ENCODE measurements at places on chromosomes 4 and X.

- no peak for DNase-seq
These were observed 9.8 kb downstream of the ANKRD17 start for GRCh38 chr4:73248821-73249220.

GRCh38 chr4:32061916-32062315 lies 1341.7 kb downstream of the PCDH7 start:
- no peak for DNase-seq

- DNase-seq = no peak
These were observed 363.5 kb upstream of the EMCN start for GRCh38 chr4:100881283-100881682.

- DNase-seq = no peak
These were observed 142.9 kb upstream of the MBNL3 start for GRCh38 chrX:132631579-132632232.

DNA sequence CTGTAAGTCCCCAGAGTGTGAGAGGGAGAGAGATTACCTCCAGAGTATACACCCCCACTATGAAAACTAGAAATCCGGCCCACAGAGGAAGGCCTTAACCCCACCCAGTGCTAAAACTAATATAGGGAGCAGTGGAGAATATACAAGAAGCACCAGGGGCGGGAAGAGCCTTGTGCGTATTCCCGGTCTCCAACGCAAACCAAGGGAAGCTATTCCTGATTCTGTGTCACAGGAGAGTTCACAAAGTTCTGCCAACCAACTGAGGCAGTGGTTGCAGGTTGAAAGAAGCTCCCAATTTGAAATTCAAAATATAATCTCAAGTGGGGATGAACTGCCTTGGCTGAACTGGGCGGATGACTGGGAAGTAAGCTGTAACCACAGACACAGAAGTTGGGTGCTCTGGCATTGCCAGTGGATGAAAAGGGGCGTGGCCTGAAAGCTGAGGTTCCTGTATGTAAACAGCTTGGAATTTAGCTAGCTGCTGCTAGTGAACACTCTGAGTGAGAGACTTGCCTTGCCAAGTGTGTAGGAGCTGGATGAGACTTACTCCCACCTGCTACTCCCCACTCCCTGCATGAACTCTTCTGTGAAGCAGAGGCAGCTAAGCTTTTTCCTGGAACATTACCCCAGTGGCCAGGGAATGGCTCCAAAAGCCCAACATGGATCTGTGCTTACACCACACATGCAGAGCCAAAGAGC lies 32.7 kb downstream of the ELF2 start:
- DNase-seq = no peak

DNA sequence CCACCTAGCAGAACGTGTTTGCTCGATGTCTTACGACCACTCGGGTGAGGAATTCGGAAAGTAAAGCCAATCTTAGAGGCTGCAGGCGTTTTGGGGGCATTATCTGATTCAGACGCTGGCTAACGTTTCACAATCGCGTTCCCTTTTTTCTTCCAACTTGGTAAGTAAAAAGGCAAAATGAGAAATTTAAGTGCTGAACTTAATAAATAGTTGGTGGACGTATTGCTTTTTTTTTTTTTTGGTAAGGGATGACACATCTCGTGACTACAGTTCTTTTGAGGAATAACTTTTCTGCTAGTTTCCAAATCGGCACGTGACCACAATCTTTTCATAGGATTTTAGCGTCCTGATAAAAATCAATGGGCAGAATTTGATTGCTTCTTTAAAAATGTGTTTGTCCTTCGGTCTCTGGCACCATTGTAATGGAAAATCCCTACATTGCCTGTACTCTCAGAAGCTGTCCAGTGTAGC lies 848 bp downstream of the RAB9A start:
- DNase-seq = no peak

GRCh38 chr4:168154546-168155277 lies 62.4 kb downstream of the ANXA10 start:
- no peak for DNase-seq

DNA sequence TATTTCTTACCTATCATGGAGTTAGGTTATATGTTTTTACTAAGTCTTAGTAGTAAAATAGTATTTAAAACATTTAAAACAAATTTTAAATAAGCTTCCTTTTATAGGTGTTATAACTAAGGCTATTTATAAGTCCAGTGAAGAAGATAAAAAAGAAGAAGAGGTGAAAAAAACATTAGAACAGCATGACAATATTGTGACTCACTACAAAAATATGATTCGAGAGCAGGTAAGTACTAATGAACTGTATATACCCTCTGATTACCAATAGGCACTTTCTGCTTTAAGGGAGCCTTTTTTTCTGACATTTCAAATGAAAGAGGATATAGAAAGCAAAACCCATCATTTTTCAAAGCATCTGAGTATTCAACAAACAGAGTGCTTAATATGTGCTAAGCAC lies 76.6 kb downstream of the USO1 start:
- DNase-seq = no peak

- peak; percentile 65 for DNase-seq
These were observed at the start of gene NDUFC1 for GRCh38 chr4:139301821-139302611. TSS of gene NDUFC1 (minus strand) at chr4:139302477. CDS start at chr4:139295798, 6,679 bp downstream.

DNA sequence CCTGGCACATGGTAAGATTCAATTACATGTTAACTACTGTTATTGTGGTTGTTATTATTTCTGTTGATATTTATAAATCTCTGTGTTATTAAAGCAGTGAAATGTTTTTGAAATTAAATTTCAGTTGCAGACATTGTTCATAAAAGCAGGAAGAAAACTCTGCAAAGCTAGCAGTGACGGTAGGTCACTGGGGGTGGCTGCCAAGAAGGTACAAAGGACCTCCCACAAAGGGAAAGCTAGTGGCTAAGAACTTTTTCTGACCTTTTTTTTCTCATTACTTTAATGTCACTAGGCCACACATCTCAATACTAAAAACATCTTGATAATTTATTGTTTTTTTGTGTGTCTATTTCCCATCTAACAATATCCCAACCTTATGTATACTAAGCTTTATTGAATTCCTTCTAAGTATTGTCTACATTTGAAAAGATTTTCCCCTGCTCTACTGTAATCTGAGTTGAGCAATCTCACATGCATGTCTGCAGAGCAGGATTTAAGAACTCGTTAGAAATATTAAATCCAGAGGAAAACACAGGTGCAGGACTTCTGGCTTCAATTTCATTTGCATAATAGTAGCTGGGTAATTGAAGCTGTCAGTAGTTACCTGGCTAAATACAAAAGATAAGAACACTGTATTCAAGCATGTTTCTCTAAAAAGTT lies 197.3 kb downstream of the CFAP299 start:
- DNase-seq = no peak

GRCh38 chr4:26609391-26609790 lies 25.5 kb downstream of the TBC1D19 start:
- no peak for DNase-seq

DNA sequence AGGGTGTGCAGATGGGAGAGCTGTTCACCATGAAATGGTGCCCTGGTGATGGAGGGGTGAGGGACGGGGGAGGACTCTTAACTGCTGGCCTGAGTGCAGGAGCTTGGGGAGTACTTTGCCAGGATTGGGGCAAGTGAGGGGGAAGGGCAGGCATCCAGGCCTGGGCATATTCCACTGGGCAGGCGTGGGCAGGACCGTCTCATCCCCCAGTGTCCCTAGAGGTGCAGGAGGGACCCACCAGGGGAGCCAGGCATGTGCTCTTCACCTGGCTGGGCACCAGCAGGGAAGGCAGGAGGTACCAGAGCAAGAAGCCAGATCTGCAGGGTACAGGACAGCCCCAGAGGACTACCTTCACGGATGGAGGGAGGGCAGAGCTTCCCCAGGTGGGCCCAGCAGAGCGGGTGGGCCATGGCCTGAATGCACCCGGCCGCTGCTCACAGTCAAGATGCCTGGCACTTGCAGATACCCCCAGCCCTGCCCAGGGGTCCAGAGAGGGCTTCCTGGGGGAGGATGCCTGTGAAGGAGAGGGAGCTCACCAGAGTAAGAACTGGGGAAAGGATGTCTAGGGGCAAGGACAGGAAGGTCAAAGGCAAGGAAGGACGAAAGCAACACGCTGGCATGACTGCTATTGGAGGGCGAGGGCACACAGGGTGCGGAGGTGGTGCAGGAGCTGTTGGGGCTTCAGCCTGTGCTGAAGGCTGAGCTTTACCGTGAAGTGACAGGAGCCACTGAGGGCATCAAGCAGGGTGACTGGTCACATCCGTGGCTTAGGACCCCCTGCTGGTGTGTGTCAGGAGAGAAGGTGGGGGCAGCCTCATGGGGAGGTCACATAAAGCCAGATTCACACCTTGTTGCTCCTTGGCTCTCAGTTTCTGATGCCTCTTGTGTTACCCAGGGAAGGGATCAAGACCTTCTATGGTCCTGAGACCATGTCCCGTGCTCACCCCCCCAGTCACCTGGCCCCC lies 68.2 kb upstream of the NKX1-1 start:
- no peak for DNase-seq

DNA sequence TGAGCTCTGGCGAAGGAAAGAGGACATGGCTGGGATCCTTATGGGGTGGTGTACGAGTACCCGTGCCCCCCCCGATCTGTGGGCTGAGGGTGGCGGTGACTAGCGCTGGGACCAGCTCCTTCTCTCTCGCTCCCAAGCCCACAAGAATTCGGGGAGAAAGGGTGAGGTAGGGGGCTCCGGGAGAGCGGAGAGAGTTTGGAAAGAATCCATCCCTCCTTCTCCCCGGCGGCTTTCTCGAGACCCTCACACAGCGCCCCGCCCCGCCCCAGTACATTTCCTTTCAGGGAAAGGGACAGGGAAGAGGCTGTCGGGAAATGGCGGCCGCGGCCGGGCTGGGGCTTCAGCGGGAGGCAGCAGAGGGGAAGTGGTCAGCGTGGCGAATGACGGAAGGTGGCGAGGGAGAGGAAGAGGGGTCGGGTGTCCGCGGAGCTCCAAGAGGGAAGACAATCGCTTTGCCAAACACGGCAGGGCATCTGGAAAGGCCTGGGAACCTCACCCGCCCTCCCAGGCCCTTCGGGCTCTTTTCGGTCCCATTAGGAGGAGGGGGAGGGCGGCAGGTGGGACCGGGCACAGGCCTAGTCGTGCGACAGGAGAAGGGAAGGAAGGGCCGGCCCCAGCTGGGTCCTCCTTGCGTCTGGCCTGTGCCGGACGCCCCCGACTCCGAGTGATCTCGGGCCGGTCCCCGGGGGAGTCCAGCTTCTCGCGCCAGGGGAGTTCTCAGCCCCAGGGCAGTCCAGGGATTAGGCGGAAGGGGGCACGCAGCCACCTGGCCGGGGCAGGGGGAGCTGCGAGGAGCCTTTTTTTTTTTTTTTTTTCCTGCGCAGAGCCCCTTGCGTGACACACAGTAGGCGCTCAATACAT lies 10.2 kb downstream of the HNRNPH2 start:
- peak; percentile 12 for DNase-seq

GRCh38 chrX:40998123-40998522 lies 87.1 kb upstream of the USP9X start:
- no peak for DNase-seq

- DNase-seq = no peak
These were observed 778.4 kb upstream of the FRG1 start for GRCh38 chr4:189162073-189162789.

DNA sequence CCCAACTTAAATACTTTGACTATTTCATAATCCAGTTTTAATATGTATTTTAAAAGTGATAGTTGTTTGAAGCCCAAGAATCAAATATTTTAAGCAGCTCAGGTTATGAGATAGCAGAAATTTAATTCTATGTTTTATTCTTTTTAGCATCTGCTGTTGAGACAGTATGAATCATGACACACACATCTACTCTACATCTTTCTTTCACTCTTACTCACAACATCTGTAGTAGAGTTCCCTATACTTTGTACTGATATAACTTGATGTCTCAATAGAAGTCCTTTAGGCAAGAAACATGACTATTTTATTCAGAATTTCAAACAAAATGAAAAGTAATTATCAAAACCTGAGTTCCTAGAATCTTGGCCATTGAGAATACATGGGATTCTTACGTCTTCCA lies 187.9 kb upstream of the GNPDA2 start:
- DNase-seq = no peak

DNA sequence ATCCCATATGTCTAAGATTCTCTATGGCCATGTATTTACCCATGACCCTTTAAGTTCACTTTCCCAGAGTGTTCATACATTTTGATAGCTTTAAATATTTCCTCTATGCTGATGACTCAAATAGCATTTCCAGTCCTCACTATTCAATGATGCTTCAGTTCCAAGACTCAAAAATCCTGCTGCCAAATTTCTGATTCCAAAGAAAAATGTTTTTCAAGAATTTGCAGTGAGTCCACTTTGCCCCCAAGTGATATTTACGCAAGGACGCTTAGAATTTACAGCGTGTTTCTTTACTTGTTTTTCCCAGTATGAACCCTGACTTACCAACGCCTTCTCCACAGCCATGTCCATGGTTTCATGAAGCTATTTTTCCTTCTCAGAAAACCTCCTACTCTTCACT lies 127.9 kb upstream of the PCDH18 start:
- no peak for DNase-seq

- DNase-seq = no peak
These were observed 589.1 kb downstream of the TRIML1 start for GRCh38 chr4:188728359-188728758.

- DNase-seq = no peak
These were observed 229.9 kb downstream of the COL25A1 start for GRCh38 chr4:109072595-109072994.

- no peak for DNase-seq
These were observed 191.8 kb upstream of the PSAPL1 start for GRCh38 chr4:7626531-7626930.

GRCh38 chr4:6372649-6373525 lies 99.5 kb downstream of the PPP2R2C start:
- DNase-seq = no peak

DNA sequence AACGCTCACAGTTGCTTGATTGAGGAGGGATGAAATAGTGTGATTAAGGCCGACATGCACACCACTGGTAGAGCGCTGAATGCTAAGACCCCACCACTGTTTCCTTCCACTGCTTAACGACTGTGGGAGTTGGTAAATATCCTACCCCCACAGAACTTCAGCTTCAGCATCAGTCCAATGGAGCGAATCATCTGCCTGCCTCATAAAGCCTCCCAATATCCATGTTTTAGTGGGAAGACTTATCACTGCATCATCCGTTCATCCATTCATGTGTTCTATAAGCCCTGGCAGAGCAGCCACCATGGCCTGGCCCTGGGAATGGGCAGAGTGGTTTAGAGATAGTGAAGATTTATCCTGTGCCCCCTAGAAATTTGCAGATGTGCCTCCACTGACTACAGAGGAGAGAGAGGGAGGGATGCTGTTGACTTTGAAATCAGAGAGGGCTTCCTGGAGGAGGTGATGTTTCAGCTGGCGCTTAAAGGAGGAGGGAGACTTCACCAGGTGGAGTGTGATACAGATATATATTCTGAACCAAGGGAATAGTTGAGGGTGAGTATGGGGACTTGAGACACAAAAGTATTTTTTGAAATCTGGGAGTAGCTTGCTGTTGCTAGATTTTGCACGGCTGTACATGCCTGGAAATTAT lies 71.9 kb upstream of the STX18 start:
- DNase-seq = no peak

GRCh38 chrX:17453788-17454187 lies 78.8 kb downstream of the NHS start:
- no peak for DNase-seq

- DNase-seq = no peak
These were observed 100.0 kb downstream of the PSAPL1 start for GRCh38 chr4:7334521-7335275.

DNA sequence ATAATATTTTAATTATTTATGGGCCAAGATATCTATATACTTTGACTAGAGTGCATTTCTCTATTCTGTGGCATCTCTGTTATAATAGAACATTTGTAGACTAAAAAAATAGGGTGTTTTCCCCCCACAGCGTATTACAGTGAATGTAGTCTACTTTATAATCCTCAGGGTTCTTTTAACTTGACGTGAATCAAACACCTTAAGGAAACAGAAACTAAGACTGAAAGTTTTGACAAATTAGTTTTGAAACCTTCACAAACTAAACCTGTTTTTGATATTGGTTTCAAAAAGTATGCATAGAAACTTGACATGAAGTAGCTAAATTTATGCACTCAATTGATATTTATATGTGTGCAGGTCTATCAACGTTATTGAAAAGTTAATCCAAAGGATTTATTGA lies 1963.1 kb upstream of the TENM3 start:
- DNase-seq = no peak
